ENCODE measurements at places on chromosomes 4 and X.
A peak's percentile ranks its signal among the peaks of the same experiment; 100 is the strongest.

DNA sequence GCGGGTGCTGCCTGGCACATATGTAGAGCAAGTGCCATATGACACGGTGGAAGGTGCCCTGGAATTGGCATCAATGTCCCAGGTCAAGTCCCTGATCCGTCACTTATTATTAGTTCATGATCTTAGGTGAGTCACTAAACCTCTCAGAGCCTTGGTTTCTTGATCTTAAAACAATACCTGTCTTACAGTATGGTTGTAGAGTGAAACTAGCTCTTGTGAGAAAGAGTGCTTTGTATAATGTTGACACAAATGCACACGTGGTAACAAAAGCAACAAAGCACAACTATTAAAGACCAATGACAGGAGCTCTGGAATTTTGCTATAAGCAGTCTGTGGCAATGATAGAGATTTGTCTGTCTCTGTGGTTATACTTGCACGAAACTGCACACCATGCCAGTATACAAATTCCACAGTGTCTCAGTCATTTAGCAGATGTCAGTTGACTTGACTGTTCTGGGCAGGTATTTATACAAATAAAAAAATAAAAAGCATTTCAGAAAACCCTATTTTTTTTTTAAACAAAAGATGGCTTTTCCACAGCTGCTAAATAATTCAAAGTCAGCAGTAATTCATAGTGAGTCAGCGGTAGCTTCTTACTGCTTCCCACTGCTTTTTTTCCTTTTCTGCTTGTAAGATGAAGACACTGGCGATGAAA is 19.7 kb upstream of the ACSL1 start:
- no peak for DNase-seq

DNA sequence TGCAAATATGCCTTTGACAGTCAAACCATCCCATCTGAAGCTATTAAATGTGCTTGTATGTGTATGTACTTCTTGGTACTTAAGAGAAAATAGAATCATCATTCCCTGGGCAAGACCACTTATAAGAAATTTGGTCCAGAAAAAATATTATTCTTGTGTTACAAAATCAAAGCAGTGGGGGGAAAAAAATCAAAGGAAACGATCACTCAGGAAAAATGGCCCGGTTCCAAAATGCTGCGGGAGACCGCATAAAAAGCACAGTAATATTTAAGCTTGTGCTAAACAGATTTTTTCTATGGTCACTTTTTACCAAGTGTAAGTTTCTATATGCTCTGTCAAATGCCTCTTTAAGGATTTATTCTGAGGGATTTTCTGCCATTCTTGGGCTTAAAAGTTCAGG is 36.1 kb downstream of the RAI2 start:
- DNase-seq = no peak

- DNase-seq = no peak
Measured at GRCh38 chr4:108492816-108493595, 127.4 kb upstream of the RPL34 start.

DNA sequence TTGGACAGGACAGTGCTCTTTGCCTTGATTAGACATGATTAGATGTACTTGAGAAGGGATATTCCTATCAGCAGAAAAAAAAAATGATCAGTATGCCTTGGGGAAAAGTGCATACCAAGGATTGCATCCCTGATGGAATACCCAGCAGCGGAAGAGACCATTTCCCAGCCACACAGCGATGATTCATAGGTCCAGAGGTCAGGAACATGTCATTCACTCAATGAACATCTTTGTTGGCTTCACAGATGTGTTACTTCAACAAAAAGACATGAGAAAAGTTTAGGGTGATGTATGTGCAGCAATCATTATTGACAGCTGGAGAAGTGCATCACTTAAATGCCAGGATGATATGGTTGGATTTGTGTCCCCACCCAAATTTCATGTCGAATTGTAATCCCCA is 293.5 kb downstream of the ZNF674 start:
- DNase-seq = no peak

DNA sequence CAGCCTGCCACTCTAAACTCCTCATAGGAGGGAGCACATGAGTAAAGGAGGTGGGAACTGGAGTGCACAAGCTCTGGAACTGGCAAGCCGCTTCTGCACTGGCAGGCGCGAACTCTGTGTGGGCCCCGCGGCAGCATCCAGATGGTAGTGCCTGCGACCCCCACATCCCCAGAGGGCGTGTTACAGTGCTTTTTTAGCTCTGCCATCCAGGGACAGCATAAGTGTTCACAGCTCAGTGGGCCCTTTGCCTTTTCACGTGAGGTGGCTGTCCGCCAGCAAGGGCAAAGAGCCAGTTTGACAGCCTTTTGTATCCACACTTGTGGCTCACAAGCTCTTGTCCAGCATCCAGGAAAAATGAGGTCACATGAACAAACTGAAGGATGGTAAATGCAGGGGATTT is 581.6 kb upstream of the DIAPH2 start:
- no peak for DNase-seq

DNA sequence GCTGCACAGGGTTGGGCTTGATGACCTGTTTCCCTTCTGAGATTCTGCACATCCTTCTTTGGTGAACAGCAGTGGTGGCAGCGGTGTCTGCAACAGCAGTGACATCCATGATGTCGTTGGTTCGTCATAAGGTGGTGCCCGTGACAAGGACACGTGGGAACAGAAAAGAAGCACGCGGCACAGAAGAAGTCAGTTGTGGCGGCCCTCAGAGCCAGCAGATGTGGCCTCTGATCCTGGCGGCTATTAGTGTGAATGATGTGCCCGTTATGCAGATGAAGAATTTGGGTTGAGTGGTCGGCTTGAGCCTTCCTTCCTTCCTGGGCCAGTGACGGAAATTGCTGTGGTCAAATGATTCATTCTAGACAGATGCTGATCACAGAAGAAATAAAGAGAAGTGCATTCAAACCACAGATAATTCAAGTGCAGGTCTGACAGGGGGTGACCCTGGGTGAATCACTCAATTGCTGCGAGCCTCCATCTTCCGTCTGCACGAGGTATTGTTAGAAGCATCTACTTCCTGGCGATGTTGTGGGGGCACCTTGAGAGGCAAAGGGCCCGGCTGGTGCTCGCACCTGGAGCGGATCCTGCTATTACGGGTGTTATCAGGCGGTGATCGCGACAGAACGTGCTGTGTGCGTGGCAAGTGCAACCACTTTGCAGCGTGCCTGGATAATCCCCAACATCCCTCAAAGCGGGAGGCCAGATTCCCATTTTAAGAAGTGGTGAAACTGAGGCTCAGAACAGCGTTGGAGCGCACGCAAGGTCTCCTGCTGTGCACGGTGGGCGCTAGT is 215.2 kb upstream of the PSAPL1 start:
- no peak for DNase-seq

DNA sequence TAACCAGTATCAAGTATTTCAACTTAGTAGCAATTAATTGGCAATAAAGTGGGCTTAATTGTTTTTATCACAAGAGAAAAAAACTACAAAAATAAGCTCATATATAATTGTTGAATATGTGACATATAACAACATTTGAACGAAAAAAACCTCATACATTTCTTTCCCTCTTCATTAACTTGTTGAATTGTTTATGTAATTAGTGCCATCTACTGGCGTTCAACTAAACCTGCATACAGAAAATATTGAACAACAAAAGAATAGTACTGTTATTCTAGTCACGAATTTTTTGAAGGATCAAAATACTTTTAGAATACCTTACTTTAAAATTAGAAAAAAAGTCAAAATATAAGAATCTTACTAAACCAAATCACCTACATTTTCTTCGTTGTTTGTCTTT is 586.5 kb upstream of the FTHL17 start:
- DNase-seq = peak; percentile 0

DNA sequence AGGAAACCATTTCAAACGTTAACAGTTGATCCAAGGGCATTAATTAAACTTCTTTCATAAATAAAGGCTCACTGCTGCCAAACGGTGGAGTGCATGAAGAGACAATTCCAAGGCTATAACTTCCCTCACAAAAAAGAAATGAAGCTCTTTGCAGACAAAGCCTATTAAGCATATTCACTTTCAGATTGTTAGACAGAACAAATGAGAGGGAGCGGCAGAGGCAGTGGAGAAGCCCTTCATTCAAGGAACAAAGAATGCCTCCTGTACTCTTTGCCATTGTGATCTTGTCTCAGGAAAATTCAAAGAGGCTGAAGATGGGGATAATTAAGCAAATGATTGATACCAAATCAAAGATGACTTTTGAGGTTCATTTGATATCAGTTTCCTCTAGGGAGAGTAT is 370.5 kb upstream of the FAT1 start:
- DNase-seq = no peak

DNA sequence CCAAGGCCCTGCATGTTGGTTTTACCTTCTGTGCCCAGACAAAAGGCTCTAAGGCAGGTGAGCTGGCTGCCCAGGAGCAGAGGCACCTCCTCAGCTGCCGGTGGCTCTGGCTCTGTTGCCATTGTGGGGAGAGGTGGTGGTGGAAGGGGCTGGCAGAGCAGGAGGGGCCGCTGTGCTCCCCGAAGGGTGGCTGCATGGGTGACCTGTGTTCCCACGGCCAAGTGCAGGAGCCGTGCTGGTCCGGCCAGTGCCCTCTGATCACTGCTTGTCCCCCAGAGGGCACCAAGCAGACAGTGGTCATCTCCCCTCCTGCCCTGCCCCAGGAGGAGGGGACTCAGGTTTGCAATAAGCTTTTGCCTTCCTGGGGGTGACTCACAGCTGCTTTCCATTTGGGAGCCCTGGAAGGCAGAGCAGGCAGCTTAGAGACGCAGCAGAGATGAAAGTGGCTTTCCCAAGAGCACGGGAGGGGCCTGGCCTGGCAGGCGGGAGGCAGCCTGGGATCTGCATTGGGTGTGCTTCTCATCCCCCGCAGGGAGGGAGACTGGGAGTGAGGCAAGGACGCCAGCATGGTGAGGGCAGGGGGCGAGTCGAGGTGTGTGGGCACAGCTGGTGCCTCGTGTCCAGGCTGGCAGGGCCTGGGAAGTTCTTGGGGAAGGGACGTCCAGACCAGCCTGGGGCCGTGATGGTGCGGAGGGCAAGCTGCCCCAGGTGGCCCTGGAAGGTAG is 28.7 kb downstream of the DOK7 start:
- DNase-seq = no peak

DNA sequence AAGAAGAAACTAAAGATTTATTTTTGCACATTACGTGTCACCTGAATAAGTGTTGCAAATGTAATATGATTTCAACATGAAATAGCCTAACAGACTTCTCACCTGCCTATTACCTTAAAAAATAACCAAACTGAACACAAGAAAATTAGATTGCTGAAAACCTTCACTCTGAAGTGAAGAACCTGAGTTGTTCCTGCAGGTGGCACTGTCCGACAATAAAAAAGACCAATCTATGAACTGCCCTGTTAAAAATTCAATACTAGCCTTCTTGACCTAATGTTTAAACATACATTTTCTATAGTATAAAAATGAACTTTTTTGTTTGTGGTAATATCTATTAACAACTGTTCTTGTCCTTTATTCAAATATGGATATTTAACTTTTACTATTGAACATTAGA is 69.2 kb upstream of the PNPLA4 start:
- DNase-seq = peak; percentile 2

- DNase-seq = no peak
Measured at GRCh38 chrX:41722214-41722613, 1.8 kb upstream of the GPR82 start.

GRCh38 chr4:147984065-147984777 is 252.3 kb downstream of the ARHGAP10 start:
- DNase-seq = peak; percentile 1

- DNase-seq = no peak
Measured at GRCh38 chr4:154908168-154908567, 127.1 kb downstream of the RBM46 start.

DNA sequence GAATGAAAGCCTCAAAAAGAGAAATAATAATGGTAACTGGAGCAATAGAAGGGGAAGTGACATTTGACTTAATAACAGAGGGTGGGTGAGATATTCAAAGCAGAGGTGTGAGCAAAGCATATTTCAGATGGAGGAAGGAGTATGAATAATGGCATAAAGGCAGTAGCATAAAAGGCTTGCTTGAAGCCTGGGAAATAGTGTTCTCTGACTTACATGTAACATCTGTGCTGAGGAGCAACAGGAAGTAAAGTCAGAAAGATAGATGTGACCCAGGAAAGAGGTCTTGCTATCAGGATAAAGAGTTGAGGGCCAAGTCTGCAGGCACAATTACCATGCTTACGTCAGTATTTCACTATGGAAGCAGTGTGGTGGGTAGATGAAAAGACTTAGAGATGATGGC is 28.4 kb downstream of the ATP10D start:
- DNase-seq = no peak

DNA sequence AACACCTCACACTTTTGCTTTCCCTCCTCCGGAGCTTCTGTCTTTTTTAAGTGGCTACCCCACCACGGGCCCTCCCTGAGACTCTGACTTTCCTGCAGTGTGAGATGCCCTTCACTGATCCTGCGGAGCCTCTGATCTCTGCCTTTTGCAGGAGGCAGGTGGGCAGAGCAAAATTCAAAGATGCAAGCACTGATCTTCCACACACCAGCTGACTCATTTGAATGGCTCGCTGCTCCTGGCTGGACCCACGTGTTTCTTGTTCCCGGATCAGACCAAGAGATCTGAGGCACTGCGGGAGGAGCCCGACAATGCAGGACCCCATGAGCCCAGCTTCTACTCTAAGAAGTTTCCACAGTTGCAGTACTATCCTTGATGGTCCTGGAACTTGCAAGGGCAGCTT is 1607.9 kb upstream of the TENM3 start:
- no peak for DNase-seq

DNA sequence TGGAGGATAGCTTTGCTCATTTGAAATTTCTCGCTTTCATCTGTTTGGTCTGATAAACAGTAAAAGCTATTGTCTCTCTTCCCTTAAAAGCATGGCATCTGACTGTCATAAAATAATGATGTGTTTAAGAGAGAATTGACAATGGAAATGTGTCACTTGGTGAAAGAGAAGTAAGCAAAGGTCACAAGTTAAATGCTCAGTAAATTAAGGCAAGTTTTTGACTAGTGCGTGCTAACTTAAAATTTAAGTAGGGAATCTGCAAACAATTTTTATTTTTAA is 161.6 kb upstream of the ANKRD50 start:
- no peak for DNase-seq

- no peak for DNase-seq
Measured at GRCh38 chr4:186414390-186414789, 141.0 kb downstream of the MTNR1A start.

DNA sequence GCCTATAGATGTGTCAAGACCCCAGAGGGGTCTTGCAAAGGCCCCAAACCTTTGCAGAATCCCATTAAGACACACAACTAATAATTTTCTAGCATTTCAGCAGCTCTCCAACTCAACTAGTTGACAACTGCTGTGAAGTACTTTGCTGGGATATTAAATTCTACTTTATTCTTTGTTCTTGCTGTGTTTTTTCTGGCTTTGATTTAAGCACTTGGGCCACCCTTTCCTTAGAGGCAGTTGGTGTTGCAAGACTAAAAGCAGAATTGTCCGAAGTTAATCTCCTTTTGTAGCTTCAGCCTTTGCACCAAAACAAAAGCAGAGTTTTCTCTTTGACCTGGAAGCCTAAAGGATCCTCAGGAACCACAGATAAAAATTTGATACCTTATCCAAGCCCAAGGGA is 353.1 kb upstream of the CLNK start:
- no peak for DNase-seq

GRCh38 chr4:6338175-6338950 is 68.7 kb downstream of the WFS1 start:
- no peak for DNase-seq

DNA sequence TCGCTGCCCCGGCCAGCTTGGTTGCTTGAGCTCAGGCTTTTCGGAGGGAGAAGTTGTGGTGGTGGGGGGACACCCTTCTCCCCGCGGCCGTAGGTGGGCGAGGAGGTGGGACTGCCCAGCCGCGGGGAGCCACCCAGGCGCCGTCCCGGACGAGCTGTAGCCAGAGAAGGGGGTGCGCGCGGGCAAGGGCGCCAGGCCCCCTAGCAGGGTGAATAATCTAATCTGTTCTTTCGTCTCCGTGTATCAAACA is 3.1 kb downstream of the MID1IP1 start:
- DNase-seq = no peak
